ENCODE measurements at places on chromosomes 4 and X. TPM values are rescaled to one million over a fixed set of nuclear protein-coding genes. Genes with fewer than 3 reads are reported as not detected.

The CT45A6 gene
- not detected for total RNA-seq

The COL25A1 gene
- total RNA-seq: 0.14 TPM

The SAGE1 gene
- not detected for total RNA-seq

The TMEM150C gene
- 4.4 TPM for total RNA-seq

The EVC2 gene
- 12.1 TPM for total RNA-seq

The CITED1 gene
- 0.07 TPM for total RNA-seq

The F8A2 gene
- not detected for total RNA-seq

The CAPN6 gene
- not detected for total RNA-seq

The TCEAL9 gene
- 106 TPM for total RNA-seq

The CCDC158 gene
- total RNA-seq: not detected

The ODAPH gene
- not detected for total RNA-seq

The NAT8L gene
- 0.07 TPM for total RNA-seq

The ZNF711 gene
- 5.3 TPM for total RNA-seq

The BCAP31 gene
- 304 TPM for total RNA-seq

The FGFBP1 gene
- not detected for total RNA-seq

The NXF2B gene
- not detected for total RNA-seq

The FTSJ1 gene
- 60.7 TPM for total RNA-seq

The SLC2A9 gene
- 0.92 TPM for total RNA-seq

The ANXA10 gene
- not detected for total RNA-seq

The SORCS2 gene
- total RNA-seq: not detected

The SOX3 gene
- total RNA-seq: not detected

The SPINK2 gene
- total RNA-seq: not detected

The HADH gene
- total RNA-seq: 7.9 TPM
